ENCODE measurements at places on chromosomes 13 and 19.

- peak; percentile 56 for DNase-seq
These were observed 111.5 kb downstream of the PTPRS start for GRCh38 chr19:5228932-5229777.

DNA sequence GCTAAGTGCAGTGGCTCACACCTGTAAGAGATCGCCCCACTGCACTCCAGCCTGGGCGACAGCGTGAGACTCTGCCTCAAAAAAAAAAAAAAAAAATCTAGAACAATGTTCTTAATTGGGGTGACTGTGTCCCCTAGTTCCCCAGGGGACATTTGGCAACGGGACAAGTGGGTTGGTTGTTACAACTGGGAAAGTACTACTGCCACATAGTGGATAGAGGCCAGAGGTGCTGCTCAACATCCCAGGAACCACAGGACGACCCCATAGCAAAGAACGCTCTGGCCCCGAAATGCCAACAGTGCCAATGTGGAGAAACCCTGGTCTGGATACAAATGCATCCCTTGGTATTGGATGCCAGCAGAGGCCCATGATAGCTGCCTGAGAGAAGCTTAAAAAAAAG, 11.8 kb downstream of the NLRP12 start:
- no peak for DNase-seq

DNA sequence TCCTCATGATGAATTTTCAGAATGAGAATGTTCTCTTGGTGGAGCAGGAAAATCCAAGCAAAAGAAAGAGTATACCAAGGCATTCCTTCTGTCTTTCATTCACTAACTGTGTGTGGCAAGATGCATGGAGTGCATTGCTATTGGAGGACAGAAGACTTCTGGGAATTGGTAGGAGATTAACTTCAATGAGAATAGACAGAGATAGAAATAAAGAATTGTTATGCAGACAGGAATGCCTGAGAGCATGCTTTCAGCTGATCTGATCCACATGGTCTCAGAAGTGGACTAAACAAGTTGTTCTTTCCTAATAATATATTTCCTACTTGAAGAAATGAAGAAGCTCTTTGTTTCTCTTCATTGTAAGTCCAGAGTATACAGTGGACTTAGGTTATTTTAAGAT, 303.6 kb downstream of the MYO16 start:
- DNase-seq = no peak

DNA sequence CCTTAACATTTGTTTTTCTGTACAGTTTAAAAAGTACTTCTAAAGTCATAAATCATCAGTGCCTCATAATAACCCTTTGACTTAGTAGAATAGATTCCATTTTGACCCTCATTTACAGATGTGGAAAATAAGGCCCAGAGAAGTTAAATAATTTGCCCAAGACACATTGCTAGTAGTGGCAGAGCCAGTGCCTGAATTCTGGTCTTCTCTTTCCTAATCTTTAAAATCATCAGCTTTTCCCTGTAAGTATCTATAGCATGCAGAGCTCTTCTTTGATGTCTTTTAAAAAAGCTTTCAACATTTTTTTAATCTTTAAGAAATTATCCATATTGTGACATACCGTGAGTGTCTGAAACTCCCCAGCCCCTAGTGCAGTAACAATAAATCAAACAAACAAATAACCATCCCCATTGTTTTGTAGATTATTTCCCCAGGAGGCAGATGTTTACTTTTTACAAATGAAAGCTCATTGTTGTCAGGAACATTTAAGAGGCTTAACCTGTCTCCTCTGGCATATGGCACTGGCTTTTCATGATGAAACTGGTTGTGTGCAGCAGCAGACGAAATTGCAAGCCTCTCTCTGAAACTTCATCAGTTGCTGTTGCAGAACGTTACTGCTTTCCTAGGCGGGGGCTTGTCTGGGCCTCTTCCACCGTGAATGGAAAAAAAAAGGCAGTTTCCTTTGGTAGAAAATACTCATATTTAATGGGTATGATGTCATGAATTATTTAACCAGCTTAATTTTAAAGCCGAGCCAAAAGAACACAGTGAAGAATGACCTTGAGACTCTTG, 31.7 kb upstream of the PCDH8 start:
- peak; percentile 57 for DNase-seq

DNA sequence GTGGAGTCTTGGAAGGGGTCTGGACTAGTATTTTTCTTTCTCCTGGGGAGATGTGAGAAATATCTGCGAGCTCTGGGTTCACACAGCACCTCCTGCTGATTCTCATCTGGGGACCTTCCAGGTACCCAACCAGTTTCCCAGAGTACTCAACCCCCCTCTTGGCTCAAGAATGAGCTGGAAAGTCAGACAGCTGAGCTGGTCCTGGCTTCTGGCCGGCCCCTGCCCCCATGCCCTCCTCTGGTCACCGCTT, 2.2 kb upstream of the PDE4A start:
- no peak for DNase-seq

DNA sequence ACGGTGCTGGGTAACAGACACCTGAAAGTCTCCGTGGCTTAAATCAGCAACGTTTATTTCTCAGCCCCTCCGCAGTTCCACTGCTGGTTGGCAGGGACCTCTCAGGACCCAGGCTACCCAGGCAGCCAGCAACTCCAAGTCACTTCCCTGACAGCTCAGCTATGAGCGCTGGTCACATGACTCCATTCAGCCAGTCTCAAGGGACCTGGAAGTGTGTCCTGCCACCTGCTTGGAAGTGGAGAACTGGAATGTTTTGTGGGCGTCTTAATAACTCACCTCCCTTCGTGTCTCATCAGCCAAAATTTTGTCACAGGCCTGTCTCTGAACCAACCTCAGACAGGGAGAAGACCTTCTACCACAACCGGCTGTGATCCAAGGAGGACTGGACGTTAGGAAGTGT, 72.8 kb downstream of the DPF1 start:
- DNase-seq = no peak

GRCh38 chr19:33730858-33731607, 65.6 kb upstream of the KCTD15 start:
- no peak for DNase-seq

DNA sequence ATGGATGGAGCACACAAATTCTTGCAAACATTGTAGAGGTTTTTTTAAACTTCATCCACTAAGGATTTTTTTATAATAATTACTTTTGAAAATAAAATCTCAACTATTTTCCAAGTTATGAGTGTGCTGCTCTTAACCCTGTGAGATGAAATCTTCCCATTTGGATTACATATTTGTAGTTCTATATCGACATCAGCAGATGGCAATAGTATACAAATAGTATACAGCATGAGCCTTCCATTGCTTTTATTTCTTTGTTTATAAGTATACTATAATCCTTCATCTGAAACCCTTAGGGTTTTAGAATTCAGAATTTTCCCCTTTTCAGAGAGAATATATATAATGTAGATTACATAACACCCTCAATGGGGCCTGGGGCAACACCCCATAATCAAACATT, 70.5 kb downstream of the GJA3 start:
- no peak for DNase-seq

DNA sequence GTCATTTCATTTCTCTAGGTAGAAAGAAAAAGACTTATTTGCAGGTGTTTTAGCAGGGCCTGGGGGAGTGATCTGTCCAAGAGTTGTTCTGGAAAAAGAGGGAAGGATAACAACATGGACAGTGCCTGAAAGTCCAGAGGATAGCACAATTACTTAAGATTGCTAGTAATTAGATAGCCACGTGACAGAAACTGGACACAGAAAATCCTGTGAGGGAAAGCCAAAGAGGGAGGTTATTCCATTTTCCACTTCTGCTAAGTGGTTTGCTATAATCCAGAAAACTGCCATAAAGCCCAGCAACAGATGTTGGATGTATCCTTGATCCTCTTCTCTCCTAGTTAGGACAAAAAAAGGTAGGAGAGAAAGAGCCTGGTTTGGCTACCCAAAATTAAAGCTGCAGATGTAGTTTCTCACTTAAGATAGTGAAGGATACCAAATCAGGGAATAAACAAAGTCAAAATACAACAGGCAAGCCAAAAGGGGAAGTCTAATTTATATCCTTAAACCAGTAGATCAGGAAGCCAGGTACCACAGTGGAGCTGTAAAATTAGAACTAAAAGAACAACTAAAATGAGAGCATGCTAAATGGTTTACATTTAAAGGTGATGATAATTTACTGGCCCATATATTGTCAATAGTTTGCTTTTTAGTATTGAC, 140.2 kb downstream of the VWA8 start:
- DNase-seq = no peak

DNA sequence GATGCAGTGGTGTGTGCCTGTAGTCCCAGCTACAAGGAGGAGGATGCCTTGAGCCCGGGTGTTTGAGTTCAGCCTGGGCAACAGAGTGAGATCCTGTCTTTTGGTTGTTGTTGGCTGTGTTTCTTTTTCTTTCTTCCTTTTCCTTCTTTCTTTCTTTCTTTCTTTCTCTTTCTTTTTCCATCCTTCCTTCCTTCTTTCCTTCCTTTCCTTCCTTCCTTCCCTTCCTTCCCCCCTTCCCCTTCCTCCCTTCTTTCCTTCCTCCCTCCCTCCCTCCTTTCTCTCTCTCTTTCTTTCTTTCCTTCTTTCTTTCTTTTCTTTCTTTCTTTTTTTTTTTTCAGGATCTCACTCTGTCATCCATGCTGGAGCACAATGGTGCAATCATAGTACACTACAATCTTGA, 46.5 kb upstream of the SIN3B start:
- no peak for DNase-seq

GRCh38 chr19:30450100-30450499, 77.9 kb downstream of the ZNF536 start:
- DNase-seq = no peak

DNA sequence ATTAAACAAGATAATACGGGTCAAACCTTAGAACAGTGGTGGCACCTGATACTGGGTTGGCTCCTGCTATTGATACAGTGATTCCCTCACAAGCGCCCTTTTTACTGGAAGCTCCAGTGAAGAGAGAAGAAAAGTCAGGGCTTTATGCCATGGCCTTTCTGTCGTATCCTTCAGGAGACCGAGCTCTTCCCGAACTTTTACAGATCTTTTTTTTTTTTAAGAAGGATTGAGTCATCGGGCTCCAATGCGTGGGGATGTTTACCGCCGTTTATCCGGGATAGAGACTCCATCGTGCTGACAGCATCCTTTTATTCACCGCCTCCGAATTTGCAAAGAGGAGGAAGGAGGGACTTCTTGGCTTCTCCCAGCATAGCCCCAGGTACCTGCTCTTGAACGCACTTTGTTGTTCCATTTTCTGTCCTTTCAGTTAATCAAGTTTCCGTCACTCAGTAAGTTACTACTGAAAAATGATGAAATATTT, 574 bp downstream of the ZNF227 start:
- no peak for DNase-seq

All from NCI-H345 (cell line).